ENCODE measurements at places on chromosomes 13 and 19.

DNA sequence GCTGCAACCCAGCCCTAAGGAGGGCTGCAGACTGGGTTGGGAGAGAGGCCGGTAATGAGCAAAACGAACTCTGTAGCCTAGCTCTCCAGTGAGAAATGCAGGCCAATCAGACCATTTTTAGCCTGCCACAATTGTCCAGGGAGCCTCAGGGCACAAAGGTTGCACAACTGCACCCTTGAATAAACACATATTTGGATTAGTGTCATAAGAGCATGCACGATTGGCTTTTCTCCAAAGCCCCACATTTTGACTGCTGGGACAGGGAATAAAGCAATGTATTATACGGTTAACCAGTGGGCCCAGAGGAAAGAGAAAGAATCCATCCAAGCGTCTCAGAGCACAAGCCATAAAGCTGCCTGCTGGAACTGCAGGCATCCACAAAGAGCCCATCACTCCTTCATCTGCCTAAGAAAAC lies 729.4 kb upstream of the SGCG start:
- no peaks in the 10 kb centered on the region for H3K36me3 ChIP-seq
- H3K4me1 ChIP-seq, result peaks cover 6% of the 10 kb centered on the region
- H3K27ac ChIP-seq, result no peak overlapping the region
- H3K4me3 ChIP-seq, result no peak overlapping the region
- DNase-seq, result no peak
- no peaks in the 10 kb centered on the region for H3K27me3 ChIP-seq

DNA sequence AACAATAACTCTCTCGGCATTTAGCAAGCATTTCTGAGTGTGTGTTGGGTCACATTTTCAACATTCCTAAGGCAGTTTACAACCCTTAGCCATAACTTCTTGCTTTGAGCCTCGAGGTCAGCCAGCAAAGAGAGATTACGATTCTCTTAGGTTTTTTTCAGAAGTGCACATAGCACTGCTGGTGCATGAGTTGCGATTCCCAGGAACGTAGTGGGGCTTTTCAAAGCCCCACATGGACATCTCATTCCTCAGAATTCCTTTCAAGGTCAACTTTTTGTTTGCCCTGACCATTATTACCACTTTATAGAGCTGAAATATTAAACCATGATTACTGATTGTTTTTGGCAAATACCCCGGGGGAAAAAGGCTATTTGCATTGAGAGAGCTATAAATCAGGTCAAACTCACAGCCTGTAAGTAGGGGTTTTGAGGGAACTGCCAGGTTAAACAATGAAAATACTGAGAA lies 705.3 kb downstream of the GPC5 start:
- H3K27me3 ChIP-seq, result no peaks in the 10 kb centered on the region
- DNase-seq, result no peak
- no peak overlapping the region for H3K4me3 ChIP-seq

GRCh38 chr19:18340990-18341868 lies 831 bp downstream of the PGPEP1 start:
- no peak for DNase-seq
- H3K27me3 ChIP-seq, result 0 out of 2 replicates have a peak, but pooled peaks cover 2% of the 10 kb centered on the region
- H3K36me3 ChIP-seq, result no peaks in the 10 kb centered on the region
- H3K4me3 ChIP-seq, result peak overlapping the region; percentile 85
- H3K27ac ChIP-seq, result no peak overlapping the region
- peaks cover 7% of the 10 kb centered on the region for H3K4me1 ChIP-seq

- no peak overlapping the region for H3K4me3 ChIP-seq
- H3K4me1 ChIP-seq, result no peaks in the 10 kb centered on the region
- DNase-seq, result no peak
- no peak overlapping the region for H3K27ac ChIP-seq
Observed at GRCh38 chr13:92838786-92839185, 387.8 kb upstream of the GPC6 start.

DNA sequence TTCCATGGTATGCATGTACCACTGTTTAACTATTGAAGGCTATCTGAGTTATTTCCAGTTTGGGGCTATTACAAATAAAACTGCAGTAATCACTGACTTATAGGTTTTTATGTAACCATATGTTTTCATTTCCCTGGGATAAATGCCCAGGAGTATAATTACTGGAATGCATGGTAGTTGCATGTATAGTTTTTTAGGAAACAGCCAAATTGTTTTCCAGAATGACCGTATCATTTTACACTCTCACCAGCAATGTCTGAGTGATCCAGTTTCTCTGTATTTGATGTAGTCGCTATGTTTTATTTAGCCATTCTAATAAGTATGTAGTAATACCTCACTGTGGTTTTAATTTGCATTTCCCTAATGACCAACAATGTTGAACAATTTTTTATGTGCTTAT lies 42.0 kb downstream of the CYSLTR2 start:
- no peaks in the 10 kb centered on the region for H3K27me3 ChIP-seq
- H3K4me1 ChIP-seq, result no peaks in the 10 kb centered on the region
- H3K27ac ChIP-seq, result no peak overlapping the region
- no peak for DNase-seq
- no peak overlapping the region for H3K4me3 ChIP-seq
- H3K36me3 ChIP-seq, result no peaks in the 10 kb centered on the region

- H3K27ac ChIP-seq, result no peak overlapping the region
- no peaks in the 10 kb centered on the region for H3K27me3 ChIP-seq
Observed at GRCh38 chr13:35552172-35552844, 75.8 kb upstream of the MAB21L1 start.

- no peaks in the 10 kb centered on the region for H3K27me3 ChIP-seq
- peak overlapping the region; percentile 22 for H3K4me3 ChIP-seq
- peak overlapping the region; percentile 14 for H3K27ac ChIP-seq
- H3K36me3 ChIP-seq, result no peaks in the 10 kb centered on the region
- peaks cover 24% of the 10 kb centered on the region for H3K4me1 ChIP-seq
- DNase-seq, result no peak
Observed at GRCh38 chr19:39139305-39139874, 13.8 kb downstream of the PAK4 start.

GRCh38 chr13:20495087-20496023 lies 30.3 kb downstream of the CRYL1 start:
- H3K27ac ChIP-seq, result no peak overlapping the region
- H3K27me3 ChIP-seq, result no peaks in the 10 kb centered on the region
- no peaks in the 10 kb centered on the region for H3K4me1 ChIP-seq
- no peak for DNase-seq
- H3K36me3 ChIP-seq, result no peaks in the 10 kb centered on the region
- no peak overlapping the region for H3K4me3 ChIP-seq

- no peak overlapping the region for H3K27ac ChIP-seq
- H3K27me3 ChIP-seq, result no peaks in the 10 kb centered on the region
- peaks cover 54% of the 10 kb centered on the region for H3K36me3 ChIP-seq
- peaks cover 8% of the 10 kb centered on the region for H3K4me1 ChIP-seq
- H3K4me3 ChIP-seq, result no peak overlapping the region
Observed at GRCh38 chr19:1624458-1624857, 19.2 kb upstream of the UQCR11 start.

DNA sequence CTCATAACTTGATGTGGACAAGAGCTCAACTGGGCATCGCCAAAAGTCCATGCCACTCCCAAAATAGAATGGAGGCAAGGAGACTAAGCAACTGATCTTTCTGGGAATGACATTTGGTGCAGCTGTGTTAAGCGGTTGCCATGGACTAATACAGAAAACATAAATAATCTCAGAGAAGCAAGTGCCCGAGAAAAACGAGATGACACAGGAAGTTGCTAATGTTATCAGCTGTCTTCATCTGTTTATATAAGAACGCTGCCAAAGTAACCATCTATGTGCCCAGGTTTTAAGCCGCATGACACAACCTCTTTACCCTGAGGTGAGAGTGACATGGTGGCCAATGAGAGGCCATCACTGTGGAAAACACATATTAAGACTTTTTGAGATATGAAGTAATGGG lies 54.9 kb upstream of the SACS start:
- H3K27me3 ChIP-seq, result no peaks in the 10 kb centered on the region
- no peaks in the 10 kb centered on the region for H3K4me1 ChIP-seq
- H3K27ac ChIP-seq, result no peak overlapping the region
- no peaks in the 10 kb centered on the region for H3K36me3 ChIP-seq
- no peak overlapping the region for H3K4me3 ChIP-seq

GRCh38 chr19:57403737-57404563 lies 7.0 kb upstream of the ZNF17 start:
- H3K4me3 ChIP-seq, result no peak overlapping the region
- no peaks in the 10 kb centered on the region for H3K4me1 ChIP-seq
- no peak overlapping the region for H3K27ac ChIP-seq
- H3K27me3 ChIP-seq, result no peaks in the 10 kb centered on the region

- no peak for DNase-seq
- no peak overlapping the region for H3K4me3 ChIP-seq
- H3K27me3 ChIP-seq, result no peaks in the 10 kb centered on the region
- no peaks in the 10 kb centered on the region for H3K4me1 ChIP-seq
- H3K36me3 ChIP-seq, result peaks cover 18% of the 10 kb centered on the region
Observed at GRCh38 chr13:112877066-112877465, 91.9 kb upstream of the MCF2L start.

- H3K4me3 ChIP-seq, result no peak overlapping the region
- H3K36me3 ChIP-seq, result no peaks in the 10 kb centered on the region
- no peak overlapping the region for H3K27ac ChIP-seq
- H3K4me1 ChIP-seq, result no peaks in the 10 kb centered on the region
- no peaks in the 10 kb centered on the region for H3K27me3 ChIP-seq
Observed at GRCh38 chr13:41268764-41269163, 5.4 kb upstream of the MTRF1 start.
